ENCODE measurements at places on chromosomes 6 and 20.

GRCh38 chr6:40599555-40599954 lies 12.4 kb upstream of the LRFN2 start:
- no peak for DNase-seq

DNA sequence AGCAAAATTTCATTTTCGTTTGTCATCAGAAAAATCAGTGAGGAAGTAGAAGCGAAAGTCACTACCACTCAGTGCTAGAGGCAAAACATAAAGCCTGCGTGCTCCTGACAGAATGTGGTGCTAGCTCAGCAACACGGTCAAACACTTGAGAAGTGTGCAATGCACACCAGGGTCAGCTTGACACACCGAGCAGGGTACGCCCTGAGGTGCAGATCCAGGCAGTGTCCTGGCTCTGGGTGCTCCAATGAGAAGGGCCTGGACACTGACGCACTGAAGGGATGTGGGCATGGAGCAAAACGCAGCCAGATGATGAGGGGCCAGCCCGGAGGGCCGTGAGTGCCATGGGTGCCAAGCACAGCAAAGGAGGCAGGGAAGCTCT lies 5.9 kb downstream of the RNASET2 start:
- DNase-seq: no peak

DNA sequence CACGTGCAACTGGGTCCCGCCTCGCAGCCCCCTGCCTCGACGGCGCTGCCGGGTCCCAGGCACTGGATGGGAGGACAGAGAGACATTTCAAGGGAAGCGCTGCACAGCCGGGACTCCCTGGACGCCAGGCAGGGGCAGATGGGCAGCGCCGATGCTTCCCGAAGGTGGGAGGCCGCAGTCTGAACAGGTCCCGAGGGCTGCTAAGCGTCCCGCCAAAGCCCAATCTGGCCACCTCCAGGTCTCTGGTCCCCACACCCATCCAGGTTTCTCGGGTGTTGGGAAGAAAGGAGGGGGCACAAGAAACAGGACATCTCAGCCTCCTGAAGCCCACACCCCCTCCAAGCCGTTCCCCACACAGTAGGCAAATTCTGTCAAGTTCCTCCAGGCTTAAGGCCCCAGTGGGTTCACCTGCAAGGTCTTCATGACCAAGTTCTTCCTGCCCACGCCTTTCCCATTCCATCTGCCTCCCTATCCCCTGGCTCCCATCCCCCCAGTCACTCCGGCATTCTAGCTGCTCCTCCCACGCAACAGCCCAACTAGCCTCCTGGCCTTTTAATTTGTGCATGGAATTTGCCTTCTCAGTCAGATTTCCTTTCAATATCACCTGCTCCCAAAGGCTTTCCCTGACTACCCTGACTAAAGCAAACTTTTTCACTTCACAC lies 5.4 kb upstream of the CPXM1 start:
- no peak for DNase-seq

DNA sequence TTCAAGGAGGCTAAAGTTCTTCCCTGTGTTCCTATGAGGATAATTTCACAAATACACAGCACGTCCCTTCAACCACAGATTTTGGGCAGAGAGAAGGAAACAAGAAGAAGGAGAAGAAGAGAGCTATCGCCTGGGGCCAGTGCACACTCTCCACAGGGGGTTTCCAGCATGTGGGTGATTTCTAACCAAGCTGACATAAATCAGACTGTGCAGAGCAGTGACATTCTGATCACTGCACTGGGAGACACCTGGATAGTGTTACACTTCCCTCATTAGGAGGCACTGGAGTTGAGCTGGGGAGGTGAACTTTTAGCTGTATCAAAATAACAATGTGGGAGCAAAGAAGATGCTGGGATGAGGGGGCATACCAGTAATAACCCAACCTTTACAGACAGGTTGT lies 71.8 kb upstream of the CENPW start:
- DNase-seq: no peak

DNA sequence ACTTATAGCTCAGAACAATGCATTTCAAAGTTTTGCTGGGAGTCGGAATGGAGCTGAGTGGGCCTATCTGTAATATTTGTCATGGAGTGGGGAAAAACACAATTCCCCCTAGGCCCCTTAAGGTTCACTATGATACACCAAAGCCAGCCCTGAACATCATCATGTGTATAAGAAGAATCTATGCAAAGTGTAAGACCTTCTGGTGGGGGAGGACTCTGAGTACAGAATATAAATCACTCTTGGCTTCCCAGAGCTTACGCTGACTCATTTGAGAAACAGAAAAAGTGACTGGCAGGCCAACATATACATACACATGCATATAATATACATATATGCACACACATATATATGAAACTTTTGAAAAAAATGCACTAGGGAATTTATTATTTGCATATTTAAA lies 54.1 kb upstream of the UBR2 start:
- no peak for DNase-seq

- peak; percentile 26 for DNase-seq
These were observed 187.4 kb upstream of the PROKR2 start for GRCh38 chr20:5504061-5504739.

DNA sequence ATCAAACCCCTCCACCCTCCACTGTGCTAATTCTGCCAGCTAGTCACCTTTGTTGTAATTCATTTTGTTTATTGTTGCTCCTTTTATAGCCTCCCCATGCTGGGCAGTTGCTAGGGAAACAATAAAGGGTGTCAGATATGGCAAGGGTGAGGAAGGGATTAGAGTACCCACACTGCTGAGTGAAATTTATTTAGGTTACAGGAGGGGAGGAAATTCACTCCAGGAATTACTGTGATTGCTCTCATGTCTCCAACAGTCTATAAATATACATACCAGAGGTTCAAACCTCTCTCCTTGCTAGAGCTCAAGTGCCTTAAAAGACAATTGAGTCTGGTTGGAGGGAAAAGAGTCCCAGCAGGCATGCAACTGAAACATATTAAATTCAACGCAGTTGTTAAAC lies 90.6 kb upstream of the ADGRF1 start:
- DNase-seq: no peak

DNA sequence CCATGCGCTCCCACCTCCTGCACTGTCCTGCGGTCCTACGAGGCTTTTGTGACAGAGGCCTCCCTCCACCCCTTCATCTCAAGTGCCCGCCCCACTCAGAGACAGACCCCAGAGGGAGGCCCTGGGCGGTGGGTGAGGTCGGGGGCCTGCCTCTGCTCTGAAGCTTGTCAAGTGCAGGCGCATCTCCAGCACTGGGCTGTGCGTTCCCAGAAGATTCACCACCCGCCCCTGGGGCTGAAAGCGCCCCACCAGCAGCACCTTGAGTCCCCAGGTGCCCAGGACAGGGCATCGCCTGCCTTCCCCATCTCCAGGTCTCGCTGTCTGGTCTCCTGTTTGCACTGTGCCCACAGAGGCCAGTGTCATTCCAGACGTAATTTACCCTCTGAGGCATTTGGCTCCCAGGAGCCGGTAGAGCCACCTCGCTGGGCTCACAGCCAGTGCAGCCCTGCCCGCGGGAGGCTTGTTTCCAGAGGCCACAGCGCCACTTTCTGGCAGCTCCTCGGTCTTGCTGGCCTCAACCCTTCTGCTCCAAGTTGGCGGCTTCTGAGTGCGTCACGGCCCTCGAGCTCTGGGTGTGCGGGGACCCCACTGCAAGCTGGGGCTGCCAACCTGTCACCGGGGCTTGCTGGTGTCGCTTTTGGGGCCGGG lies 191.1 kb downstream of the TAF4 start:
- DNase-seq: no peak

DNA sequence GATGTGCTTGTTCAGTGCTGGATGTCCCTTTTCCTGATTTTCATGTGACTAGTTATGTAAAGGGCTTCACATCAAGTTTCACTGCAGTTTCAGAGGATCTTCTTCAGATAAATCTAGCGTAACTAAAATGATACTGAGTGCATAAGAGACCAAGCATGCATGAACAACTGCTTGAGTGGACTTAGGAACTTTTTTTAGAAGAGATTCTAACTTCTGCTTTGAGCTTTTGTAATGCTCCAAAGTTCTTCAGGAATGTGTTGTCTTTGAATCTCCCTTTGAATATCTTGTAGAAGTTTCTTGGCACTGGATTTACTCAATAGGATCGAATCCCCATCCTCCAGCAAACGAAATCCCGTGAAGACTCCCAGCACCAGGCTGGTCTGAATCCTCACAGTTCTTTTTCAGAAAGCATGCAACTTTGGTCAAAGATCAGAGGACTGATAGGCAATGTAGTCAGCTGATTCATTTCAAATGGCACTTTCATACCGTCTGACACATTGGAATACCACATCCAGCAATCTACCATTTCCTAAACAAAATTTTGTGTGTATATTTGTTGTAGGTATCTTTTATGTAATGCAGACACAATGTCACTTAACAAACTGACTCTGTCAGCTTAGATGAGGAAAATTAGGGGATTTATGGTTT lies 33.2 kb downstream of the ENPP1 start:
- no peak for DNase-seq

DNA sequence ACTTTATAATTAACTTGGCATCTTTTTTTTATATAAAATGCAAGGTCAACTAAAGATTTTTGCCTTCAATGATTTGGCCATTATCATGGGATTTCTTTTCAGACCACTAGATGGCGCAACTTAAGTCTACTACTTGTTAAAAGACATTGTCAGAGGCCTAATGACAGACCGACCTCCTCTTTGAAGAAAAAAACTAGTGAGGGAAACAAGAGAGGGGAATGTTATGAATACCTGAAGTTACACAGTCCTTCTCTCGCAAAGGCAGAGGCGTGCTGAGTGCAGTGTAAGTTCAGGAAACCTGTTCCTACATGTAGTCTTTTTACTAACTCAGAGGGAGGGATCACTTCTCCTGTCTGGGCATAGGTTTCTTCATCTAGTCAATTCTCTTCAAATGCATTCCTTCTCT lies 9.3 kb downstream of the TRAPPC3L start:
- DNase-seq: no peak

GRCh38 chr20:35730583-35731468 lies 11.2 kb downstream of the RBM39 start:
- DNase-seq: no peak

DNA sequence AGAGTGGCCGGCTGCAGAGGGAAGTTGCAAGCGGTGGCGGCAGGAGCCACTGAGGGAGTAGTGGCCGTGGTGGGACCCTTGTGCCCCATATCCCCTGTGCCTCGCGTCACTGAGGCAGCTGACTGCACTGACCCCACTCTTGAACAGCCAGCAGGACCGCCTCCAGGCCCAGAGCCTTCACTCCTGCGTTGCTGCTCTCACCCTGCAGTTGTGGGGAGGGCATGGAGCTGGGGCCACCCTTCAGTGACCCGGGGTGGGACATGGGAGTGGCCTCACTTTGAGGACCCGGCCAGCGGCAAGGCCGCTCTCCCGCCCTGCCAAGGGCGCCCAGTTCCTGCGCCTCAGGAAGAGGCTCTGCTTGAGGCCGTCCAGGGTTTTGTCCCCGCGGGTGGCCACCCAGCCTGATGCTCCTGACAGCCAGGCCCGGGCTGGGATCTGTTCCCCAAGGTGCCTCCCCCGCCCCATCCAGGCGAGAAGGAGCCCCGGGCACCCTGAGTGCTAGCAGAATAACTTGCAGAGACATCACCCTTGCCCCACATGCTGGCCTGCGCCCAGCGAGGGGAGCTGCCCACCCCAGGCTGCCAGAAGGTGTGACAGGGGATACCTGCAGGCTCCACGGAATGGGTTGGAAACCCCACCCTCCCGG lies 44.4 kb downstream of the HLA-DRA start:
- no peak for DNase-seq

DNA sequence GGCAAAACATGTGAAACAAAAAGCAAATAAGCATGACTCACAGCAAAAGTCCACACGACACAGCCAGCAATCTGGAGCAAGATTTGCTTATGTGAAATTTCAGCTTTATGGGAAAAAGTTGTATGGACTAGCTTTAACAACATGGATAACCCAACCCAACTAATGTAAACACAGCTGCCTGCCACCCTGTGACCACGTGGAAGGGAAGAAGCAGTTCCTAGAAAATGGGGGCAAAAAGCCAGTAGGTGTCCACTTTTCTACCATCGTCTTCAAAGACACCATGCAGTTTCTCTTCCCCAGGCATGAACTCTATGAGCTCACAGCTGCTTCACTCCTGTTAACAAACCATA lies 425.4 kb upstream of the RNF217 start:
- no peak for DNase-seq

- DNase-seq: no peak
These were observed 123.1 kb downstream of the RPS12 start for GRCh38 chr6:132937466-132937906.

GRCh38 chr6:135073217-135073616 lies 18.6 kb upstream of the HBS1L start:
- no peak for DNase-seq

DNA sequence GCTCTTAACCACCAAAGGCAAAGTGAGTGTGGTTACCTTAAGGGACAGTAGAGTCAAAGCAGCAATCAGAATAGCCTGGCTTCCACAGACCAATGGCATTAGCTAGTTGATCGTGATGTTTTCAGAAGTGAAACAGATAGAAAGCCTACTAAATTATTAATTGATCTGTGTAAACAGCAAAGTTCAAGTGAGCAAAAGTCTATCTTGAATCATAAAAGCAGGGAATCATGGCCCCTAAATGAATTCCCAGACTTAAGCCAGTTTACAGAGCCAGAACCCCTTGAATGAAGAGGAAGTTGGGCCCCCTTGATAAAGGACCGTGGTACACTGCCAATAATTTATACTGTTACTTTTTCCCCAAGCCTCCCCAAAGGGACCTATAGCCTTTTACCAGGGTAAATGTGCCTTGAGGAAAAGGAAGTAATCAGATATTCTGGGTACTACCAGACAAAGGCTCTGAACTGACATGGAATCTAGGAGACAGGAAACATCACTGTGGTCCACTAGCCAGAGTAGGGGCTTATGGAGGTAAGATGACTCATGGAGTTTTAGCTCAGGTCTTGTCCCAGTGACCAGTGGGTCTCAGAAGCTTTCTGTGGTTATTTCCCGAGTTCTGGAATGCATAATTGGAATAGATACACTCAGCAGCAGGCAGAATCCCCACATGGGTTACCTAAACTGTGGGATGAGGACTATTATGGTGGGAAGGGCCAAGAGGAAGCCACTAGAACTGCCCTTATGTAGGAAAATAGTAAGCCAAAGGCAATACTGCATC lies 317.5 kb downstream of the CD83 start:
- DNase-seq: no peak

DNA sequence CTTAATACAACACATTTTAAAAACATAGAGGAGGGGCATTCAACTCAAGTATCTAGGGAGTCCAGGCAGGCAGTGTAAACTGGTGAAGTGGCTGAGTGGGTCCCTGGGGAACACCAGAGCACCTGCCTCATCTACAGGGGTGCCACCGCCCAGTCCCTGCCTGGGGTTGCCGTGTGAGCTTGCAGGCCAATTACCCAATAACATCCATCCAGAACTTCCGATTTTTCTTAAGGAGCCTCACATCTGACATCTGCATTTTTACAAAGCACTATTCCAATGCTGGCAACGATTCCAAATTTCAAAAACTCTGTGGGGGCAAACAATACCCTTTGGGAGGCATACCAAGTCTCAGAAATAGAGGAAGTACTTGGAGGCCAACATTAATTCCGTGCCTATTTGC lies 288.4 kb upstream of the TSHZ2 start:
- no peak for DNase-seq

Data from GM12892 (cell line).